ENCODE measurements at places on chromosomes 6 and 20.

- DNase-seq: no peak
These were observed 333.6 kb upstream of the JARID2 start for GRCh38 chr6:14912226-14912625.

DNA sequence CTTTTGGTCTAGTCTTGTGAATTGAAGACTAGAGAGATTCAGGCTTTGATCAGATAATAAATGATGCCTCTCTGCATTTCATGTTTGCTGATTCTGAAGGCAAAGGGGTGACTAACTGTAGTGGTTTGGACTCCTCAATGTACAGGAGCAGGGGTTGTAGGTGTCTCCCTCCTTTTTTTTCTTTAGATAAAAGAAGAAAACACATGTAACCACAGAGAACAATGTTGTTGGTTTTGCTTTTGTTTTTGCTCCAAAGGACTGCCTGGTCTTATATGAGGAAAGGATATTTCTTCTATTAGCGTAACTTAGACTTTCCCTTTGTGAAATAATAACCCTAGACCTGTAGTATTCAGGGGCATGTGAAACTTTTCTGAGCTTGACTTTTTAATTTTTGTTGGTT, 53.2 kb downstream of the RFPL4B start:
- DNase-seq: no peak

DNA sequence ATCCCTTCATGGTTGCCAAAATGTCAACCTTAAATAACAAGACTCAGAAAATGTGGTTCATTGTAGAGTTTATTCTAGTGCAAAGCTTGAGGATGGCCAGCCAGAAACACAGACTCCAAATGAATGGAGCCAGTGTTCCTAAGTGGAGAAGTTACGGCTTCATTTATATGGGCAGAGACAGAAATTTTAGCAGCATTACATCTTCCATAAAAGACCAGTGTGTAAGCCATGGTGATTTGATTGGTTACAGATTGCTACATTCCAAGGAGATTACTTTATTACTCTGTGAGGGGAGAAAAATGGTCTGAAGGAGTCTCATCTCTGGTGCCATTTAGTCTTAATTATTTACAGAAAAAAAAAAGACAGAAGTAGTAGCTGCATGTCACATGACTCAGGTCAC, 97.8 kb downstream of the OTOR start:
- DNase-seq: no peak

DNA sequence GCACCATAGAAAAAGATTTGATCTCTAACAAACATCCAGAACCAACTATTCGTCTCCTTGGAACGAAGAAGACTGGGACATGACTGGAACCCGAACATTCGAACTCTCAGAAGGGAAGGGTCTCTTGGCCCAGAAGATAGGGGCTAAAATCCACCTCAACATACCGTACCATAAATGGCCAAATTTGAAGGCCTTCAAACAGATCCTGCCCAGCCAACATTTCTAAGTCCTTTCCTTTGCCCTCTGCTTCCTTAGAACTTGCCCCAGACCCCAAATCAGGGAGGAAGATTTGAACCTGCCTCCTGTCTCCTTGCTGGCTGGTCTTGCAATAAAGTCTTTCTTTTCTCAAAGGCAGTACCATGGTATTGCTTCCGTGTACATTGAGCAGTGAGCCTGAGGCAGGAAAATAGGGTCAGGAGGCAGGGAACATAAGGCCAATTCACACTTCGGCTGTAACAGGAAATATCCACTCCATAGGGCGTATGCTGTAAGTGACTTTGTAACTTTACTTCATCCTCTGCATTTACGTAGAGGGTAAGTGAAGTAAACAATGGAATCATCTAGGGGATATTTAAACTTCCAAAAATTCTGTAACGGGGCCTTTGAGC, 1.8 kb upstream of the PXDC1 start:
- DNase-seq: no peak

GRCh38 chr6:96942676-96943075, 18.1 kb downstream of the KLHL32 start:
- no peak for DNase-seq
